NCI-H1436 treated with DMSO at 0.1 percent for 48 hours (cell line): ENCODE measurements at places on chromosomes 6 and 20.
A peak's percentile ranks its signal among the peaks of the same experiment; 100 is the strongest.

DNA sequence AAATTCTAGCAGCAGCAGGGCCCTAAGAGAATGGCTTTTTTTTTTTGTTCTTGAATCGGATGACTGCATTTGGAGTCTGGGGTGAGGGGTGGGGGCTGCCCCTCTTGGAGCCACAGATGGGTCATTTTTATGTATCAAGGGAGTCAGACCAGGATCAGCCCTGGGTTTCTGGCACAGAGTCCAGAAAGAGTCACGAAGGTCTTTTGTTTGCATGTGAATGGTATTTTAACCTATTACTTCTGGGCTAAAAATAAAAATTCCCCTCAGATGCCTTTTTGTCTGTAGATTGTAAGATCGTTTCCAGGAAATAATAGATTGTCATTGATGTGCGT lies 72.5 kb downstream of the PHACTR3 start:
- no peak for DNase-seq

DNA sequence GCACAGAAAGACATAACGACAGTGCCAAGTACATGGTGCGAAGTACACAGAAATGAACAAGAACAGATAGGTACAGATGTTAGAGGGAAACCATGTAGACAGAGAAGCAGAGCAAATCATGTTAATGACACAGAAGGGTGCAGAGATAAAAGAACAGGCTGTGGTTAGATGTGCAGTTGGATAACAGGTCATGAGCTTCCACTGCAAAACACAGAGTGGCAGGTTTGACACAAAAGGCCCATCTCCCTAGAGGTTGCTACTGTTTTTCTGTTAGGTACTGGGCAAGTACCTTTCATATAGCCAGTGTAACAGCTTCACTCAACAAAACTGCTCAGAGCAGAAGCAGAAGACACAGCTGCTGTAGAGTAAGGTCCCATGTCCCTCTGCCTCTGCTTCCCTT lies 84.6 kb downstream of the AK9 start:
- DNase-seq = no peak

DNA sequence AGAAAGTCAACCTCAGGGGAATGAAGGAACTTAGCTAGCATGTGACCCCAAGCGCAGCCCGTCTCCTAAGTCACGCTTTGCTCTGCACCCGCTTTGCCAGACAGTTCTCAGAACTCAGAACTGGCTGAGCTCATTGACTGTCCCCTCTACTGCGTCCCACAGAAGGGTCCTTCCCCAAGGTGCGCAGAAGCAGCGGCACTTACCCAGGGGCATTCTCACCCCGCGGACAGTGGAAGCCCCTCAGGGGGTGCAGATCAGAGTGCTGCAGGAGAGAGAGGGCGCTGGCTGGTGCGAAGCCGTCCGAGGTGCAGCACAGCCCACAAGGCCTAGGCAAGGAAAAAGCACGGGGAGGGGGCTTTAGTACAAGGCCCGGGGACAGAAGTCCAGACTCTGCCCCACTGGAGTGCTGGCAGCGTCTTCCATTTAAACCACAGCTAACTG lies 807 bp downstream of the SNHG17 start:
- DNase-seq = no peak

DNA sequence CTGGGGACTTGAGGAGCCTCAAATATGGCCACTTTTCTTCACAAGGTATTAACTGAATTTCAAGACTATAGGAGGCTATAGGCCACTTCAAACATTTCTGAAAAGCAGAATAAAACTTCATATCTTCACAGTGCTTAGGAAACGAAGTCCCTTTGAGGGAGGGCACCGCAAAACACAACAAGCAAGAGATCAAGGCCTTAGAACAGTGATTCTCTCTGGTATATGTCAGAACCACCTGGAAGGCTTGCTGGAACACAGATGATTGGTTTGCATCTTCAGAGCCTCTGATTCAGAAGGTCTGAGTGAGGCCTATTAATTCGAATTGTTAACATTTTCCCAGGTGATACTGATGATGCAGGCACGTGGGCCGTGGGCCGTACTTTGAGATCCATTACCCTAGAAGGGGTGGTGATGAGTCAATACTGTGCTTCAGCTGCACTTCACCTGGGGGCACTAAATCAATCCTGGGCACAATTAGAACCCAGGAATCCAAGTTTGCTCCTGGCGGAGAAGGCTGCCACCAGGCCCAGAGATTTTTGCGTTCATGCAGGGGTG lies 10.7 kb downstream of the SUN5 start:
- DNase-seq = no peak

GRCh38 chr6:169251371-169251802 lies 2.3 kb downstream of the THBS2 start:
- DNase-seq = no peak

- peak; percentile 33 for DNase-seq
Measured at GRCh38 chr20:19807191-19807945, 49.3 kb downstream of the RIN2 start.
